ENCODE measurements at places on chromosomes 2 and 18.

DNA sequence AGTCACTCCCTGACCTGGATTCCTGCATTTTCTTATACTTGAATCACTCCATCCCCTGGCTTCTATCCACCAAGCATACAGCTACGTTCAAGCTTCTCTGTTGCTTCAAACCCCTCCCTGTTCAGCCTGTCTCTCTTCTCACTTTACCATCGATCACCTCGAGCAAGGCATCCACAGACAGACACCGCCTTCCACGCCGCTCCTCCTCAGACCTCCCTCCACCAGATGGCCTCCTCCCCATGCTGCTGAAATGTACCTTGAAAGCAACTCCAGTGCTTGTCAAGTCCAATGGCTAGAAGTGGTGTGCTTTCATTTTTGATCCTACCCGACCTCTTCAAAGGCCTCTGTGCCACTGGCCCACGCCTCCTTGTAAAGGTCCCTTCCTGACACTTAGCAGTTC is 131.3 kb upstream of the ACAA2 start:
- DNase-seq, result no peak

GRCh38 chr18:50776383-50776782 is 43.4 kb downstream of the MRO start:
- no peak for DNase-seq

DNA sequence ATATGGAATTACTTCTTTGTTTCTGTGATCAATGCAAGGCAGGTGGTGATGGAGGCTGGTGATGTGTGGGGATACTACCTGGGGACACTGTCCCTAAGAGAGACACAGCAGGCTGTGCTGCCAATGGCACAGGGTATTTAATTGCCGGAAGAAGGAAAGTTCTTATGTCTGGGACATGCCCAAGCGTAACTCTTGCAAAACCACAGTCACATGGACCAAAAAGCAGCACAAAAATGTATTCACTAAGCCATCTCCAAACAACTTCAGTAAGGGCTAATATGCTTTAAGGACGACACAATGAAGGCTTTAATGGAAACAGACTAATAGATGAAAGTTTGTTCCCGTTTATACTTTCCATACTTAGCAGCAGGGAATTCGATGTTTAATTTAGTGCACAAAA is 49.7 kb upstream of the AP1S3 start:
- DNase-seq, result no peak

- no peak for DNase-seq
These were observed 24.8 kb downstream of the LPIN2 start for GRCh38 chr18:2987876-2988790.

DNA sequence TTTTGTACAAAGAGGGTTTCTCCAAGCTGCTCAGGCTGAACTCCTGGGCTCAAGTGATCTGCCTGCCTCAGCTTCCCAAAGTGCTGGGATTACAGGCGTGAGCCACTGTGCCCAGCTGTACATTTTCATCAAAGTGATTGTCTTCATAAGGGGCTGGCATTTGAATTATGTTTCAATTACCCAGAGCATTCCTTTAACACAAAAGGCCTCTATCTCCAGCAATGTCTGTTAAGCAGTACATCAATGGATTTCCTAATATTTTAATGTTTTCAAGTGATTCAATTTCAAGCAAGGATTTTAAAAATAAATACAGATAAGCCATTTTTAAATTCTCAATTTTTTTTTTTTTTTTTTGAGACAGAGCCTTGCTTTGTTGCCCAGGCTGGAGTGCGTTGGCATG is 50.9 kb upstream of the AP1S3 start:
- no peak for DNase-seq

- no peak for DNase-seq
These were observed 3.2 kb downstream of the CFLAR start for GRCh38 chr2:201118961-201119854.

DNA sequence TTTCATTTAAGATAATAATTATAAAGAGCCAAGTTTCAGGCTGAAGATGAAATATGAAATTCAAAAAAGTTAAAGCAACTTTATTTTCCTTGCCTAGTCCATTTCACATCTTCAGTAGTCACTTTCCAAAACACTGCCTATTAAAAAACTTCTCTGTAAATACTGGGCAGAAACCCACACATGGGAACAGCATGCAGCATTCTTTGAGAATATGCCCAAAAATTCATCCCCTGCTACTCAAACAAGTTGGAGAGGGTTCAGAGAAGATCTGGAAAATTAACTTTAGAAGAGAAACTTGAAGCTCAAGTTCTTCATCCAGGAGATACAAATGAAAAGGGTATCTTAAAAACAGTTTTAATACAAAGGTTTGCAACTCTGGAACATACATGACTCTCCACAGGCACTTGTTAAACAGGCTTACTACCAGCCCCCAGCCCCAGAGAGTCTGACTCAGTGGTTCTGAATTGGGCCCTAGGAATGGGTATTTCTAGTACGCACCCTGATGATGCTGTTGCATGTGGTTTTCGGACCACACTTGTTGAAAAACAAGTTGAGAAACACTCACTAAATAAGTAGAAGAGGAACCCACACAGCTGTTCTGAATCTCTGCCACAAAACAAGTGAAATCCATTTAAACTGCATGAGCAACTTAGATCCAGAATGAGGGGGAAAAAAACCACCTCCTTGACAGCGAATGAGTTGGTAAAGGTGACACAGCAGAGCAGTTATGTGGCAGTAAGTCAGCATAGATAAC is 329.1 kb downstream of the SATB2 start:
- DNase-seq, result no peak

DNA sequence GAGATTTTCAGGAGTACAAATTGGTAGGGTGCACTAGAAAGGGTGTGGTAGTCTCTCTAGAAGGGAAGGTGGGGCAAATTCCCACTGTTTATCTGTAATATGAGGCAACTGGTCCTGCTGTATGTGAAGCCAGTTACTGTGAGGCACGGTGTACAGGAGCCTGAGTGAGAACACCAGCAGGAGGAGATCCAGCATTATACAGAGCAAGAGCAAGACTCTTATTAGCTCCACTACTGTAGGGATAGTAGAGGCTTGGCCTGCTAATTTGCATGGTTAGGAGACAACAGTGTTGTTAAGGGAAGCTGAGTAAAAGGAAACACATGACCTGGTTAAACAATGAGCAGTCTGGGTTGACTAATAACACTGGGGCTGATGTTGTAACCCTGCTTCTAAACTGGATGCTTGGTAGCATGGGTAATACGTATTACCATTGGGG is 76.3 kb upstream of the WDSUB1 start:
- DNase-seq, result no peak

DNA sequence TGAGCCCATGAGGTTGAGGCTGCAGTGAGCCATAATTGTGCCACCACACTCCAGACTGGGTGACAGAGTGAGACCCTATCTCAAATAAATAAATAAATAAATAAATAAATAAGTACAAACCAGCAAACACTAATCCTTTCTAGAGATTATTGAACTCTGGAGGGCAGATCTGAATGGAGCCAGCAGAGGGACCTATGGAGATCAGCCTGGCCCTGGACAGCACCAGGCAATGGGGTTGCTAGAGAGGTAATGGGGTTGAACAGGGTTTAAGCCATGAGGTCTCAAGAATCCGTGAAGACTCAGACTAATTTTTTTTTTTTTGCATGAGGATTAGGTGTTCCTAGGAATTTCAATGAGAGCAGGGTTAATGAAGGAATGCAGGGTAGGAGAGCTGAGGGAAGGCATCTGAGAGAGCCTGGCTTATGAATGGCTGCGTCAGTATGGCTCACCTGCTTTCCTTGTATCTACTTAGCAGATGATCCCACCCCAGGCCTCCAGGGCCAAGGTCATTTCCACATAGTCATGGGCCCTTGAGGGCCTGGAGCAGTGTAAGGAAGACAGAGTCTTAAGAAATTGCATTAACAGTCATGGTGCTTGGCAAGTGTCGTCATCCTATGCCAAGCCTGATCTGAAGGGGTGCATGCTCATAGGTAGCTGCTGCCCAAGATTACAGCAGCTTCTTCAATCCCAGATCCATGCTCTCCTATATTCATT is 34.6 kb upstream of the IL37 start:
- DNase-seq, result no peak

- no peak for DNase-seq
These were observed 1.7 kb downstream of the TMEM127 start for GRCh38 chr2:96264086-96264485.

DNA sequence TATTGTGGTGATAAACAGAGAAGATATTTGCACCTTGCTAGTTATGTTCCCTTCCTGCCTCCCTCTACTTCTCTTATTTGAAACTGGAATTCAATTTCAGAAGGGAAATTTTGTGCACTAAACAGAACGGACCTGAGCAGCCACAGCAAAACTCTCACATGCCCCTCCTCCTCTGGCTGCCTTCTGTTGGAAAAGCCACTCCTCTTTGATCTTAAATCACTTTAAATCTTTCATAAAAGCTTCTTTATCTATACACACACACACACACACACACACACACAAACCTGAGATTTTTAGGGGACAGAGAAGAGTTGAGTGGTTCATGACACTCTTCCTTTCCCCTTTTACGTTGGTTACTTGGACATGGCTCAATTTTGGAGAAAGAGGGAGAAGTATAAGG is 5.6 kb downstream of the TBR1 start:
- no peak for DNase-seq

DNA sequence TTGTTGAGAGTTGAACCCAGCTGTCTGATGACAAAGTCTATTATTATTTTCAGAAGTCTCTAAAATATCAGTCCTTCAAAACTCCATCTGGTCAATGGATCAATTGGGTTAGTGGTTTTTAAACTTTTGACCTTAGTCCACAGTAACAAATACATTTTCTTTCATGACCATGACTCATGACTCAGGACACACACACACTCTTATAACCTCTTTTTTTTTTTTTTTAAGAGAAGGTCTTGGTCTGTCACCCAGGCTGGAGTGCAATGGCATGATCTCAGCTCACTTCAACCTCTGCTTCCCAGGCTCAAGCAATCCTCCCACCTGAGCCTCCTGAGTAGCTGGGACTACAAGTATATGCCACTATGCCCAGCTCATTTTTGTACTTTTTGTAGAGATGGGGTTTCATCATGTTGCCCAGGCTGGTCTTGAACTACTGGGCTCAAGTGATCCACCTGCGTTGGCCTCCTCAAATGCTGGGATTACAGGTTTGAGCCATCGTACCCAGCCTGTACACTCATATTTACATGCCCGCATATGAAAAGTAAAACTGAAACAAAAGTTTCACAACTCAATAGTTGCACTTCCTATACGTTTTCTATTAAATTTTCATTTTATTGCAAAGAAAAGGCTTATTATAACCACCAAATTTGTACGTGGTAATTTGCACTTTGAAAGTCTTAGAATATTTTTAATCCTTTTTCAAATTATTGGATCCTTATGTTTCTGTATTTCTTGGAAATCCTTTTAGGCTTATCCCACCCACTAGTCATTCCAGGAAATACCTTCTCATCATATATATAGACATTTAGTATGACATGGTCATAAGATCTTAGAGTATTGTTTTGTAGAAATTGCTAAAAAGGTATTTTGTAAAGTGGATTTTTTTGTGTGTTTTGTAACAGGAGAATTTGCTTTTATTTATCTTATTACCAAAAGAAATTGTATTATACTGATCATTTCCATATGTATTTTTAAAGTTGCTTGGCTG is 199.0 kb downstream of the LPIN1 start:
- DNase-seq, result peak; percentile 28

Measured in stimulated activated CD8-positive, alpha-beta memory T cell treated with anti-CD3 and anti-CD28 coated beads, Interleukin-4, amount 100 ng/mL, for 48 hours (primary cell).